ENCODE measurements at places on chromosomes 2 and 18.

- no peak for DNase-seq
Observed at GRCh38 chr2:32418778-32419177, 62.0 kb downstream of the BIRC6 start.

DNA sequence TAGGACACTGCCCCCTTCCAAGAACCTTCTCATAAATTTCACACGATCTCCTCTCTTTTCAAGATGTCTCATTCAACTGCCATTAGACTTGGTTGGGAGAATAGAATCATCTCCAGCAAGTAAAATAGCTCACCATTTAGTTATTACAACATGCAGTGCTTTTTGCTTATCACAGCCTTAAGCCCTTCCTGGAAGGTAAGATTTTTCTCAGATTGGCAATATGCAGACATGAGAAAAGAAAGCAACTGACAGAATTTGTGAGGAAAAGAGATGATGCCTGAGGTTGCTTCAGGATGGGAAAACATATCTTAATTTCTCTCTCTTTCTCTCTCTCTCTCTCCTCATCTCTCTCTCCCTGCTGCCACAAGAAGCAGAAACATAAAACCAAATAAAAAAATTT lies 855.1 kb upstream of the ACVR2A start:
- DNase-seq, result no peak

- DNase-seq, result no peak
Observed at GRCh38 chr2:30527859-30528258, 80.8 kb downstream of the LCLAT1 start.

- DNase-seq, result no peak
Observed at GRCh38 chr2:110804915-110805314, 72.5 kb downstream of the ACOXL start.

DNA sequence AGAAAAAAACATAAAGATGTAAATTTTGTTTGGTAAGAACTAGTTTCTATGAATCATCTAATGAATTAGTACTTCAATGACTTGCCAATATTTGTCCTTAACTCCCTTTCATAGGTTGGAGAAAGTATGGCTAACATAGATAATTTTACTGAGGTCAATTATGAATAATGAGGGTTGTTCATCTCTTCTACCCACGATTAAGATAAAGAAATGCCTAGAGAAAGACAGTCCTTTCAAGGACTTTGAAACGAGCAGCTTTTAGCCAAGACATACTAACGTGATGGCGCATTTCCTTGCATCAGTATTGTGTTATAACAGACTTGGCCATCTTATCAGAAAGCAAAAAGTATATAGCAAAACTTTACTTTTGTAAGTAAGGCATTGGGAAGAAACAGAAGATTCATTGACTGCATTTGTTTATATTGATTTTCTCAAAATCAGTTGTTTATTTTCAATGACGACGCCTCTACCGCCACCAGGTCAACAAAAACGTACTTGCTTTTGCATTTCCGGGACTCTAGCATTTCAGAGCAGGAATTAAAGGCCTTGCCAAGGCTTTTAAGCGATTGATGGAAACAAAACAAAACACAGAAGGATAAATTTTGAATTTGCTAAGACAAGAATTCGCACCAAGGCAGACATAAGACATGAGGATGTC lies 961 bp downstream of the RBM43 start:
- DNase-seq, result no peak
